Astrocyte (in vitro differentiated cells and primary cell): ENCODE measurements at places on chromosomes 3 and 15. TPM values are rescaled to one million over a fixed set of nuclear protein-coding genes. Genes with fewer than 3 reads are reported as not detected.

- no peak overlapping the region for H3K27ac ChIP-seq
- H3K4me1 ChIP-seq, result peaks cover 28% of the 10 kb centered on the region
- no peak overlapping the region for H3K4me3 ChIP-seq
- DNase-seq, result peak; percentile 87
- H3K27me3 ChIP-seq, result no peaks in the 10 kb centered on the region
These were observed 9.4 kb upstream of the EID1 start for GRCh38 chr15:48868536-48868935.

- H3K4me3 ChIP-seq, result no peak overlapping the region
- no peaks in the 10 kb centered on the region for H3K27me3 ChIP-seq
- H3K27ac ChIP-seq, result no peak overlapping the region
- H3K4me1 ChIP-seq, result no peaks in the 10 kb centered on the region
- DNase-seq, result no peak
- no peaks in the 10 kb centered on the region for H3K36me3 ChIP-seq
These were observed 279.7 kb upstream of the GOLGA6L4 start for GRCh38 chr15:83955806-83956265.

DNA sequence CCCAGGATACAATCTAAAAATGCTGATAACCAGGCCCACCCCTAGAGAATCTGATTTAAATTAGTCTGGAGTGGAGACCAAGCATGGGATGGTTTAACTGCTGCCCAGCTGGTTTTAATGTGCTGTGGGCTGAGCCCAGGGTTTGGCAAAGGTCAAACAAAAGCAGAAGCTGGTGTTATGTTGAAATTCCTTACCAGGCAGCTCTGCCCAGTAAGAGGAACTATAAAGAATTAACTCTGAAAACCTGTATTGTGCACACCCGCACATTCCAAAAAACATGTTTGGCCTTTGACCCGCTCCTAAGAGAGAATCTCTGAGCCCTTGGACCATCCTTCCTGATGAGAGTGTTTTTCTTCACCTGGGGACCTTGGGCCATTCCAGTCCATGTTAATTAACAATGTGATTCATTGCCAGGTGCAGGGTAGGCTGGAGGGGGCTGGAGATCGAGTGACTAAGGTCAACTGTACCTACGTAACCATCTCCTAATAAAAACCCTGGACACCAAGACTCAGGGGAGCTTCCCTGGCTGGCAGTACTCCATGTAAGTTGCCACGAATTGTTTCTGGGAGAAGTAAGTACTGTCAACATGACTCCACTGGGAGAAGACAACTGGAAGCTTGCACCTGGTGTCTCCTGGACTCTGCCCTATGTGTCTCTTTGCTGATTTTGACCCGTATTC lies 10.9 kb downstream of the CCDC13 start:
- H3K27ac ChIP-seq, result no peak overlapping the region
- no peaks in the 10 kb centered on the region for H3K4me1 ChIP-seq
- DNase-seq, result no peak

GRCh38 chr15:43408789-43409188 lies 37.9 kb downstream of the TUBGCP4 start:
- H3K27me3 ChIP-seq, result no peaks in the 10 kb centered on the region
- no peak for DNase-seq
- no peak overlapping the region for H3K27ac ChIP-seq
- H3K4me1 ChIP-seq, result no peaks in the 10 kb centered on the region
- no peak overlapping the region for H3K4me3 ChIP-seq
- peaks cover 76% of the 10 kb centered on the region for H3K36me3 ChIP-seq

- no peak overlapping the region for H3K4me3 ChIP-seq
- no peak overlapping the region for H3K27ac ChIP-seq
- H3K27me3 ChIP-seq, result no peaks in the 10 kb centered on the region
- H3K36me3 ChIP-seq, result no peaks in the 10 kb centered on the region
- no peak for DNase-seq
These were observed 60.9 kb downstream of the ASB7 start for GRCh38 chr15:100663086-100663914.

DNA sequence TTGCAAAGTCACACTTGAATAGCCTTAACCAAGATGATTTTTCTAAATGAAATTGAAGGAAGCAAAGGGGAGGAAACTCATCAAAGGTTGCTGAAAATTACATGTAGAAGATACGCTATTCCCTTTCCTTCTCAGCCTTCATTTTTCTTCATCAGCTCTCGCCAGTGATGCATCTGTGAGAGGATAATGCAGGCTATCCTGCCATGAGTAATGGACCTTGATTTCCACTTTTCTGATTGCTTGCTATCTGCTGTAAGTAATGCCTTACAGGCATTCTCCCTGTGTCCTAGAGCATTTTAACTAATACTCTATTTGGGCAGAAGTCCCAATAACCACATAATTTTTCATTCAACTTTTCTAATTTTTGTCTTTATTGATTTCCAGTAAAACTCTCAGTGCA lies 162.6 kb downstream of the BBX start:
- H3K4me1 ChIP-seq, result no peaks in the 10 kb centered on the region
- no peak for DNase-seq
- no peak overlapping the region for H3K4me3 ChIP-seq
- H3K36me3 ChIP-seq, result no peaks in the 10 kb centered on the region

DNA sequence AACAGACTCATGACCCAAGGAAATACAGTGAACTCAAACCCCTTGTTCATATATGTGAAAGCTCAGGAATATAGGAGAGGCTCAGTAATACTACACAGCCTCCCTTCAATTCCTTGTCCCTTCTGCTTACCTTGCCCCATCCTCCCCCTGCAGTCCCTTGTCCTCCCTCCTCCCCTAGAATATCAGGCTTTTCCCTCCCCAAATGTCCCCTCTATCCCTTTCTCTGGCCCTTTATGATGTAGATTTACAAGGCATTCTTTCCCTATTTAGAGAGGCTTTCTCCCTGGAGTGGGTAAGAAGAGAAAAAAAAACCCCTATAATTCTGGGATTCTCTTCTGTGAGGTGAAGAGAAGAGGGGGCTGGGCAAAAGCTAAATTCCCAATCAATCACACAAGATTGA lies 64.9 kb upstream of the KBTBD8 start:
- H3K27ac ChIP-seq, result no peak overlapping the region
- no peak for DNase-seq
- no peaks in the 10 kb centered on the region for H3K27me3 ChIP-seq
- no peaks in the 10 kb centered on the region for H3K4me1 ChIP-seq
- H3K4me3 ChIP-seq, result no peak overlapping the region

DNA sequence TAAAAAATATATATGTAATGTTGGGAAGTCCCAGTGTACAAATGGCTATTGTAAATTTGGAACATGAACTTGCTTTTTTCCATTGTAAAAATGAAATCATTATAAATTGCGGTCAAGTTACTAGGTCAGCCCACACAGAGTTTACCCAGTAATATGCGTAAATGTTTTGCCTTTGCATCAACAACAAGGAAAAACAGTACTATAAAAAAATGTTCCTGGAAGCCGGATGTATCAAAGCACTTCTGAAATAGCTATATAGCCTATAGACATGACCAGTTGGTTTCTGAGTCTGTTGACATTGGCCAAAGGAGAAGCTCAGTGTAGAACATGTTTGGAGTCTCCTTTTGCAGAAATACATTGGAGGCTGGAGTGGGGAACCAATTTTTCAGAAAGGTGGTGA lies 23.2 kb downstream of the CTNNB1 start:
- H3K36me3 ChIP-seq, result peaks cover 32% of the 10 kb centered on the region
- H3K4me1 ChIP-seq, result peaks cover 12% of the 10 kb centered on the region
- H3K27ac ChIP-seq, result no peak overlapping the region
- H3K4me3 ChIP-seq, result no peak overlapping the region

DNA sequence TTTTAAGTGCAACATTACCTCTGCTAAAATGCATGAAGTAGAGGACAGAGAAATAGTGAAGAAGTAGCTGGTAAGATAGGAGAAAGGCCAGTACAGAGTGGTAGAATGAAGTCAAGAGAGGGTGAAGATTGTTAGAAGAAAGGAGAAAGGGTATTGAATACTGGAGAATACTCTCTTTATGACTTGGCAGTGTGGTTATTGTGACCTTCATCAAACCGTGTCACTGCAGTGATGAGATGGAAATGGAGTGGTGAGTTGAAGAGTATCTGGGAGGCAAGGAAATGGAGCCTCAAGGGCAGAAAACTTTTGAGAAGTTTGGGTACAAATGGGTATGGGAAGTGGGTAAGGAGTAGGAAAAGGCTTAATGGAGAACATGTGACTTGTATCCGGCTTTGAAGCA lies 24.7 kb downstream of the MINDY2 start:
- H3K27ac ChIP-seq, result no peak overlapping the region
- H3K36me3 ChIP-seq, result no peaks in the 10 kb centered on the region
- no peak overlapping the region for H3K4me3 ChIP-seq
- H3K27me3 ChIP-seq, result no peaks in the 10 kb centered on the region

GRCh38 chr3:122058294-122058693 lies 3.1 kb downstream of the CD86 start:
- H3K4me1 ChIP-seq, result no peaks in the 10 kb centered on the region
- H3K4me3 ChIP-seq, result no peak overlapping the region
- no peak for DNase-seq
- H3K27me3 ChIP-seq, result no peaks in the 10 kb centered on the region

DNA sequence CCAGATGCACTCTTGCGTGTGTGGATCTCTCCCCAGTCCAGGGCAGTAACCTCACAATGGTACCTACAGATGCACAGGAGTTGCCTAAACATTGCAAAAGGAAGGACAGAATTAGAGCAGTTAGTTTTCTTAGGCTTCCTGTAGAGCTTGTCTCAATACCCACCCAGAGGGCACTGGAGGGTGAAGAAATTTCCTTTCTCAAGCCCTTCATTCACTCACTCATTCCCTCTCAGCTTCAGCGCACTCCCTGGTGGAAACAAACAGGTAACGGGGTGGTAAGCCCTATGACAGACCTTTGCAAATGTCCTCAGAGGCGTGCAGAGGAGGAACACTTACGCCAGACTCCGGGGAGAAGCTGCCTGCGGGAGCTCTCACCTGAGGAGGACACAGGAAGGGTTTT lies 267.4 kb upstream of the HES1 start:
- H3K36me3 ChIP-seq, result no peaks in the 10 kb centered on the region
- H3K27me3 ChIP-seq, result no peaks in the 10 kb centered on the region
- H3K4me3 ChIP-seq, result no peak overlapping the region
- no peak for DNase-seq
- no peak overlapping the region for H3K27ac ChIP-seq
- peaks cover 43% of the 10 kb centered on the region for H3K4me1 ChIP-seq

SPRED1 gene
- total RNA-seq, result 29.5 and 31.7 TPM in 2 replicates

GP9 gene
- not detected in 2 replicates for total RNA-seq

- DNase-seq, result no peak
- no peak overlapping the region for H3K4me3 ChIP-seq
- no peaks in the 10 kb centered on the region for H3K27me3 ChIP-seq
- no peaks in the 10 kb centered on the region for H3K36me3 ChIP-seq
- H3K4me1 ChIP-seq, result no peaks in the 10 kb centered on the region
These were observed 139.4 kb upstream of the TSC22D2 start for GRCh38 chr3:150268426-150269391.

TMEM212 gene
- not detected in 2 replicates for total RNA-seq

FBXL22 gene
- 0.34 and 0.43 TPM in 2 replicates for total RNA-seq

DNA sequence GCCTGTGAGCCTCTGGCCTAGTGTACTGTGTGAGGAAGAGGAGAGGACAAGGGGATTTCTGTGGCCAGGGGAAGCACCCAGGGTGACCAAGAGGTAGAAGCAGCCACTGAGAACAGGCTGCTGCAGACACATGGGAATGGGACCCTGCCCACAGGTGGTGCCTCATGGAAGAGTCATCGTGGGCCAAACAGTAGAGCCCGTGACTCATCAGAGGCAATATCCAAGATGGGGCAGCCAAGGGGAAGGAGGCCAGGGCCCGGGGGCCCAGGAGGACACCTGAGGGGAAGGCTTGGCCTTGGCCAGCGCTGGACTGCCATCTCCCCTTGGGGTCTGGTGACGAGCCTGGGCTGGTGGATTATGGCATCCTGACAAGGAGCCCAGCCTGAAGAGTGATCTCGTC lies 275.0 kb upstream of the LYSMD4 start:
- H3K27ac ChIP-seq, result no peak overlapping the region
- no peak for DNase-seq
- H3K27me3 ChIP-seq, result no peaks in the 10 kb centered on the region
- no peak overlapping the region for H3K4me3 ChIP-seq
- H3K36me3 ChIP-seq, result no peaks in the 10 kb centered on the region
- no peaks in the 10 kb centered on the region for H3K4me1 ChIP-seq

DNA sequence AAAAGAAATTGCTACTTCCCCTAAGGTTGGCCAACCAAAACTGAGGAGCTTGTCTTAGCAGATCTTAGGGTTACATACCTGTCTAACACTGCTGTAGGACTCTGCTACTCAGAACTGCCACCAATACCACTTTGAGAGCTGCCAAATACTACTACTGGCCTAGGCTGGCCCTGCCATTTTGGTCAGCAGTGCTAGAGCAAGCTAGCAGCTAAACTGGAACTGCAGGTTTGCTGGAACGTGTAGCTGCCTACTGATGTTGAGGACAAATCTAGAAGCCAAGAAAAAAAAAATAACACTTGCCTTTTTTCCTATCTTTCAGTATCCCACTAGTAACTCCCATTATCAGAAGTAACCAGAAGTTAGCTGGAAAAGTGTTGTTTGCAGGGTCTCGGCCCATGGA lies 387.4 kb downstream of the RBMS3 start:
- no peaks in the 10 kb centered on the region for H3K27me3 ChIP-seq
- no peak for DNase-seq
- H3K27ac ChIP-seq, result no peak overlapping the region
- no peak overlapping the region for H3K4me3 ChIP-seq
- no peaks in the 10 kb centered on the region for H3K4me1 ChIP-seq
- no peaks in the 10 kb centered on the region for H3K36me3 ChIP-seq

OR5K3 gene
- not detected in 2 replicates for total RNA-seq

- peak overlapping the region; percentile 17 for H3K27ac ChIP-seq
- H3K4me3 ChIP-seq, result no peak overlapping the region
- peak; percentile 71 for DNase-seq
- peaks cover 16% of the 10 kb centered on the region for H3K4me1 ChIP-seq
- H3K27me3 ChIP-seq, result peaks cover 4% of the 10 kb centered on the region
These were observed 46.6 kb upstream of the ATP2B2 start for GRCh38 chr3:10551821-10552630.

- no peaks in the 10 kb centered on the region for H3K4me1 ChIP-seq
- H3K27me3 ChIP-seq, result no peaks in the 10 kb centered on the region
- no peak for DNase-seq
- no peak overlapping the region for H3K4me3 ChIP-seq
- H3K36me3 ChIP-seq, result no peaks in the 10 kb centered on the region
- H3K27ac ChIP-seq, result no peak overlapping the region
These were observed 9.0 kb downstream of the P2RY1 start for GRCh38 chr3:152843955-152844354.

DNA sequence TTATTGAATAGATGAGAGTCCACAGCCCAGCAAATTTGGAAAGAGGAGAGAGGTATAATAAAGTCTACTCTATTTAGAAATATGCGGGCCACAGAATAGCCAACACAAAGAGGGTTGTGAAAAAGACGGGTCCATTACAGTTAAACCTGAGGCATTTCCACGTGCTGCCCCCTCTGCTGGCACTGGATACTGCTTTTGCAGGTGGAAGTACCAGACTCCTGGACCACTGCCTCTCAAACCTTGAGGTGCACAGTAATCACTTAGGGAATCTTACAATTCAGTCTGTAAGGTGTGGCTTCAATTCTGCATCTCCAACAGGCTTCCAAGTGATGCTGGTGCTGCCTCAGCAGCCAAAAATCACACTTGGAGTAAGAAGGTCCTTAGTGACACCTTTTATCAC lies 3.0 kb upstream of the TFDP2 start:
- H3K36me3 ChIP-seq, result no peaks in the 10 kb centered on the region
- no peak overlapping the region for H3K27ac ChIP-seq

GRCh38 chr15:98841419-98841970 lies 166.1 kb downstream of the PGPEP1L start:
- H3K27ac ChIP-seq, result no peak overlapping the region
- DNase-seq, result no peak
- no peak overlapping the region for H3K4me3 ChIP-seq
- no peaks in the 10 kb centered on the region for H3K27me3 ChIP-seq
- H3K4me1 ChIP-seq, result peaks cover 4% of the 10 kb centered on the region

GRCh38 chr15:34311563-34311962 lies 26.0 kb downstream of the SLC12A6 start:
- no peak overlapping the region for H3K27ac ChIP-seq
- H3K4me3 ChIP-seq, result no peak overlapping the region
- H3K36me3 ChIP-seq, result no peaks in the 10 kb centered on the region
- DNase-seq, result no peak

ZNF385D gene
- 7.8 and 8.0 TPM in 2 replicates for total RNA-seq

NUP210 gene
- total RNA-seq, result 0.36 and 1.2 TPM in 2 replicates
